Central memory CD4-positive, alpha-beta T cell (primary cell): ENCODE measurements at places on chromosomes 1 and 21.

GRCh38 chr1:192595299-192595698 lies 19.7 kb downstream of the RGS1 start:
- DNase-seq, result no peak

DNA sequence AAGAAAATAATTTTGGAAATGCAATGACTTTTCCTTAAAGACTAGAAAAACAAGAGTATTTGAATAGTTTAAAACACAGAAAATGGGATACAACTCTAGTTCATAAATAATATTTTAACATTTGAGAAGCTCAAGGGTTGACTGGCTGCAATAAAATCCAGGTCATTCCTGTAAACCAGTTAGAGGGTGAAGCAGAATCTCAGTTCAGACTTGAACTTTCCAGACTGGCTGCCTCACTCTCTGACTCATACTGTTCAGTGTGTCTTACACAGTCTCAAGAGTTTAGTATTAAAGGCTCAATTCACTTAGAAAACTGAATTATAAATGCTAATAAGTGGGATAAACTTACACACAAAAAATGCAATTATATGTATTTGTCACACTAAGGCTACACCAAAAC lies 89.9 kb downstream of the RAVER2 start:
- no peak for DNase-seq

- DNase-seq, result no peak
Observed at GRCh38 chr1:206128196-206128595, 11.0 kb upstream of the AVPR1B start.

GRCh38 chr1:178086766-178087165 lies 7.1 kb upstream of the RASAL2 start:
- DNase-seq, result no peak

- no peak for DNase-seq
Observed at GRCh38 chr1:151760597-151761385, 2.5 kb downstream of the MRPL9 start.

GRCh38 chr1:106072909-106073600 lies 983.4 kb upstream of the PRMT6 start:
- no peak for DNase-seq

DNA sequence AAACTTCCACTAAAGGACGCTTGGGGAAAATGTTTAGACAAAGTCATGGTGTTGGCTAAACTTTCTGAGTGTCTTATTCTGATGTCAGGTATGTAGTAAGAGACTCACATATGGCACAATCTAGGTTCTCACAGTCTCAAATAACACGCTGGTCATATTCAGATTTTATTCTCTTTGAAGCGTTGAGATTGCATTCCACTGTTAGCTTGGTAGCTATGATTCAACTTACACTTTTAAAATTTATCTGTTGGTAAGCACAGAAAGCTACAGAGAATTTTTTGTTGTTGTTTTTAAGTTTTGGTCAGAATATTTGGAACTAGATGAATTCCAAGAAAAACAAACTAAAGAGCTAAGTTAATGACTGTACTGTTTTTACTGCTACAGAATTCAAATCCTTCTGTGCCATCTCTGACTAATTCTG lies 126.7 kb downstream of the PRRX1 start:
- DNase-seq, result no peak

DNA sequence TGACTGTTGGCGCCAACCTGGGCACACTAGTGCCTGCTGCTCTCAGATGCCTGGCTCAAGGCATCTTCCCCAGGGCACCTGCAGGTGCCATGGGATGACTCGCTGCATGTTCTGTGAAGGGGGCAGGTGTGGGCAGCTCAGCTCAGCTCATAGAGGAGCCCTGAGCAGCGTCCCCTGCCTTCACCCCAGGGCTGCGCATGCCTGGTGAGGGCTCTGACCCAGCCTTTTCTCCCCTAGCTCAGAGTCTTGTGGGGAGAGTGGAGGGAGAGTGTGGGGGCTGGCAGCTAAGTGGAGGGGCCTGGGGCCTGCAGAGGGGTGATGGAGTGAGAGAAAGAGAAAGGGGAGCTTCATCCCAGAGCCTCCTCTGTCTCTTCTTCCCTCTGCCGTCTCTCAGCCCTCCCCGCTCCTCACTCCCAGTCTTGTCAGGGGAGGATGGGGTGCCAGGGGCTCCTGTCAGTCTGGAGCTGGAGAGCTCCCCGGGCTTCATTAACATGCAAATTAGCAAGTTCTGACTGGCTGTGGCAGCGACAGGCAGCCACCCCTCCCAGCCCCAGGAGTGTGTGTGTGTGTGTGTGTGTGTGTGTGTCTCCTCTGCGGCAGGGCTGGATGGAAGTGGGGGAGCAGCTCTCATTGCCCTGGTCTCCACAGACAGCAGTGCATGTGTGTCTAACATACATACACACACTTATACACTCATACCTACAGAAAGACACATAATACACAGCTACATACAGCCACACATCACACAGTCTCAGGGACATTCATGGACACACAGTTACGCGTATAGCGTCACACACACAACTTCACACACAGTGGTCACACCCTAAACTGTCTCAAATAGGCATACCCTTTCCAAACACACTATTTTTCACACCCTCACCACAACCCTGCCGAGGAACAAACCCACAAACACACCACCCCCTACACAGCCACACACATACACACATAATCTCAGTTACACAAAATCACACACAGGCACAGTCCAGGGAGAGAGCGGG lies 34.0 kb downstream of the FOXO6 start:
- DNase-seq, result no peak

DNA sequence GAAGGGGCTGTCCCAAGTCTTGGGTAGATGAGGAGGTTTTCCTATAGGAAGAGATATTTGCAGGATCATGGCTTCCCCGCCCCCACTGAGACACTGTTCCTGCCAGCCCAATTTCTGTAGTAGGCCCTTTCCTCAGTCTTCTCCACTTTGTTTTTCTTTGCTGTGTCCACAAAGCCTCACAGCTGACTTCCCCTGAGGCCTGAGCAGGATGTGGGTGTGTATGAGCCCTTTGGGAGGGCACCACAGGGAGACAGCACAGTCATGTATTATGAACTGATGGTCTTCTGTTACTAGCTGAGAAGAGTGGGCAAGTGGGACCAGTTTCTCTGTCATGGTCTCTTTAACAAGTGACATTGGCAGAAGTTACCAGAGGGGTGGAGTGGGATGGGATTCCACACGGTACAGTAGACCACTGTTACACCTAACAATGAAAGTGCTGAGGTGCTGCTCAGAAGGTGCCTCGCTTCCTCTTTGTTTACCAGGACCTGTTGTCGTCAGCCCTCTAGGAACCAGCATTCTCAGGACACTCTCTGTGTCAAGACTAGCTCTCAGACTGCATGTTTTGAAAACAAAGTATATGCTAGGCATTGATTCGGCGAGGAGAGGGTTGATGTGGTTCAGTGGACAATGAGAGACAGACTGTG lies 253.8 kb upstream of the HOOK1 start:
- DNase-seq, result no peak

DNA sequence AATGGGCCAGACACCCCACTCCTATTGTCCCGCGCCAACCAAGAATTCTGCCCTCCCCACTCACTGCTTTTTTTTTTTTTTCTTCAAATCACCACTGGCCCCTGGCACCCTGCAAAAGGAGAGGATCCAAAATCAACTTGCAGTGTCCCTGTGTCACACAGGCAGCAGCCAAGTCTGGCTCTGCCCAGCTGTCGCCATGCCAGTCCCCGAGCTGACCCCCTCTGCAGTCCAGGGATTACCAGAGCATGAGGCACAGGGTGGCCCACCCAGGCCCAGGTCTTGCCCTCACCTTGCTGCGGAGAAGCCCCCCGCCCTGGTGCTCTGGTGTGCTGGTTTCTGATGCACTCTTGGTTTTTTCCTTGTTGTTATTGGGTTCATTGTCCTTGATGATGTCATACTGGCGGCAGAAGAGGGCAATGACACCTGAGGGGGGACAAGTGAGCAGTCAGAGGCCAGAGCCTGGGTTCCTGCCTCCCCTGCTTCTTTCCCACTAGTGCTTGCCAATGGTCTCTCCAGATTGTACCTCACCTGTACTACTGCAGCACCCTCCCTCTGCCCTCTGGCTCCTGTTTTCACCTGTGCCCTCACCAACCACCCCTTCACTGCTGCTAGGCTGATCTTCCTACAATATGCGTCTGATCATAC lies 6.2 kb downstream of the FNDC5 start:
- no peak for DNase-seq

DNA sequence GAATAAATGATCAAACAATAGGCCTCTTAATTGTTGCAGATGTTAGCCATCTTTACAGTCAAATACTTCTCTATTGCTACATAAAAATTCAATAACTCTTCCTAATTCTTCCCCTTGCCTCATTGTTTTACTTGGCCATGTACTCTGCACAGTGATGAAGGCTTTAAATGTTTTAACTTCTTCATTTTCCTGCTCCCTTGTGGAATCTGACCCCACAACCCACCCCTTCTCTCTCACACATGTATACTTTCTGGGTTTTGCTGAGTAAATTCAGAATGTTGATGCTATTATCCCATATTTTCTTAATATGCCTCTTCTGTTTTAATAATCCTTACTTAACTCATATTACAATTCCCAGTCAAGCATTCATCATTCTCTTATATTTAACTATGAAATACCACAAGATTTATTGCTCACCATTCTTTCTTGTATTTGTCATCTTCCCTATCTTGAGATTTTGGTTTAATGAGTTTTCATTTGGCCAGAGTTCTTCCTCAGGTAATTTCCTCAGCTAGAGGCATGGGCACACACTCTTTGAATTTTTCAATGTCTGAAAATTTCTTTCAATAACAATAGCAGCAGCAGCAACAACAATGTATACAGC lies 327.8 kb upstream of the USP24 start:
- no peak for DNase-seq

- peak; percentile 75 for DNase-seq
Observed at GRCh38 chr1:202160377-202160940, at the start of gene PTPN7. TSS of gene PTPN7 (minus strand) at chr1:202160602. CDS start at chr1:202159402, 1,200 bp downstream.

DNA sequence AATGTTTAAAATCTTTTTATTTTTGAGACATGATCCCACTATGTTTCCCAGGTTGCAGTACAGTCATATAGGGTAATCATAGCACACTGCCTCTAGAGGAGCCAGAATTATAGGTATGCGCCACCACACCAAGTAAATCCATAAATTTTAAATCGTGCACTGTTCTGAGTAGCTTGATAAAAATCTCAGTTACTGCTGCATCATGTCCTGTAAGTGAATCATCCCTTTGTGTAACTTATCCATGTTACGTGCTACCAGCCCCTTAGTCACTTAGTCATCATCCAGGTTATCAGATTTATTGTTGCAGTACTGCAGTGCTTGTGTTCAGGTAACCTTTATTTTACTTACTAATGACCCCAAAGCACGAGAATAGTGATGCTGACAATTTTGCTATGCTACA lies 1770.9 kb downstream of the BRINP3 start:
- DNase-seq, result no peak

GRCh38 chr1:53182111-53182593 lies 14.5 kb upstream of the CPT2 start:
- DNase-seq, result peak; percentile 59

DNA sequence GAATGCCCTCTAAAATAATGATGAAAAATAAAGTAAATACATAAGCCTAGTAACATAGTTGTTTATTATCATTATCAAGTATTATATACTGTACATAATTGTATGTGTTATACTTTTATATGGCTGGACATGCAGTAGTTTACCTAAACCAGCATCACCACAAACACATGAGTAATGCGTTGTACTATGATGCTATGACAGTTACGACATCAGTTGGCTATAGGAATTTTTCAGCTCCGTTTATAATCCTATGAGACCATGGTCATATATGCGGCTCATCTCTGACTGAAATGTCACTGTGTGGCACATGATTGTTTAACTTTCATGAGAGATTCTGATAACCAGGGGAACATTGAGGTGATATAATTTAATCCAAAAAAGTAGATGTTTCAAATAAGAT lies 352.1 kb downstream of the ST6GALNAC3 start:
- no peak for DNase-seq

DNA sequence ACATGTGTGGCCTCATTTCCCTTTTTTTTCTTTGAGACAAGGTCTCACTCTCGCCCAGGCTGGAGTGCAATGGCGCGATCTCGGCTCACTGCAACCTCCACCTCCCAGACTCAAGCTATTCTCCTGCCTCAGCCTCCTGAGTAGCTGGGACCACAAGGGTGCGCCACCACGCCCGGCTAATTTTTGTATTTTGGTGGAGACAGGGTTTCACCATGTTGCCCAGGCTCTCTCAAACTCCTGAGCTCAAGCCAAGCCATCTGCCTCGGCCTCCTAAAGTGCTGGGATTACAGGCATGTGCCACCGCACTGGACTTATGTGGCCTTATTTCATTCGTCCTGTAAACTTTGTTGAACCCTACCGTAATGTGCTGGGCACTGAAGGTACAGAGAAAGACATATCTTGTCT lies 569 bp upstream of the WARS2 start:
- DNase-seq, result no peak

DNA sequence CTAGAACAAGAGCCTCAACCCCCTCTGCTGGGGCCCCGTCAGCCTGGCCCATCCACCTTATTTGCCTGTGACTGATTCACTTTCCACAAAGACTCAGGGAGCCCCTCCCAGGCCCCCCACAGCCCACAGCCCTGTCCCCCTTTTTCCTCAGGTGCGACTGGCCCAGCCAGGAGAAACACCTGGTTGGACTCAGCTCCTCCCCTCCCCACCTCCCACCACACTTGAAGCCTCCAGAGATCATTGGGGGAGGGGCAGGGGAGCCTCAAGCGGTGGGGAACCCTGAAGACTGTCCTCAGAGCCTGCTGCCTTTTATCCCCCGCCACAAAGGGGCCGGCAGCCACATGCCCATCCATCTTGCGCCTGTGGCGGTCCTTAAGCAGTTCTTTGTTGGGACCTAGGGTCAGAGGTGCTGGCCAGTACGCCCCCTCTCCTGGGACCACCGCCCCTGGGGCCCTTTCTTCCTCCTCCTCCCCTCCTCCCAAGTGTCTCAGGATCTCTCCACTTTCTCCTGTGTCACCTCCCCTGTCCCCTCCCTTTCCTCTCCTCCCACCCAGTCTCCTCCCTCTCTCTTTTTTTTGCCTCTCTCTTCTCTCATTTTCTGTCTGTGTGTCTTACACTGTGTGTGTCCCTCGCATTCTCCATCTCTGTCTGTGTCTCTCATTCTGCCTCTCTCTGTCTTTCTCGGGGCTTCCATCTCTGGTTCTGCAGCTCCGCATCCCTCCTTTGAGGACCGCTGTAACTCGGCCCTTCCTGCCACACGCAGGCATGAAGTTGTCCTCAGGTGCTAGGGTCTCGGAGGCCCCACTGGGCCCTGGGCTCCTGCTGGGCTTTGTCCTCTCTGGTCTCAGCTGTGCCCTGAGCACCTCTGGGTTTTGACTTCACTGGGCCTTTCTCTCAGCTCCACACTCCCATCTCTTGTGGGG lies 12.2 kb downstream of the CRABP2 start:
- DNase-seq, result no peak

DNA sequence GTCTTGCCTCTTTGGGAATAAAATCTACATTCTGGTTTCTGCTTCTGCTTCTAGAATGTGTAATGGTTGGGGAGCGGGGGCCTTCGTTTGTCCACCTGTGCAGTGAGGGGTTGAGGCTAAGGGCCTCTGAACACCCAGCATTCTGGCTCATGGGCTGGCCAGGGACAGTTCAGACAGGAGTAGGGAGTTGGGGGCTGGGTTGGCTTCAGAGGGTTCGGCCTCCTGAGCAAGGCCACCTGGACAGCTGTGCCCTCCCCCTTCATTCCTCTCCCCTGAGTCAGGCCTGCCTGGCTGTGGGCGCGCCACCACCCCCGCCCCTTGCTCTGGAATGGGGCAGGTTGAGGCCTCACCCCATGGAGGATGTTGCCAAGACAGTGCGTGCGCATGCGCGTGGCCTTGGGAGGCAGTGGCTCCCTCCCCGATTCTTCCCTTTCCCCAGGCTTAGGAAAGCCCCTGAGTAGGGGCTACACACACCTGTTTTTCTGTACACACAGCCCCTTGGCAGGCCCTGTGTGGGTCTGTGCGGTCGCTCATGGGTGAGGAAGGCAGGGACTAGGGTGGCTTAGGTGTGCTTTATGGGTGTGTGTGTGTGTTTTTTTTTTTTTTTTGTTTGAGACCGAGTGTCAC lies 57.0 kb downstream of the YARS1 start:
- DNase-seq, result no peak
